GM06990 (cell line): ENCODE measurements at places on chromosomes 12 and 14.

DNA sequence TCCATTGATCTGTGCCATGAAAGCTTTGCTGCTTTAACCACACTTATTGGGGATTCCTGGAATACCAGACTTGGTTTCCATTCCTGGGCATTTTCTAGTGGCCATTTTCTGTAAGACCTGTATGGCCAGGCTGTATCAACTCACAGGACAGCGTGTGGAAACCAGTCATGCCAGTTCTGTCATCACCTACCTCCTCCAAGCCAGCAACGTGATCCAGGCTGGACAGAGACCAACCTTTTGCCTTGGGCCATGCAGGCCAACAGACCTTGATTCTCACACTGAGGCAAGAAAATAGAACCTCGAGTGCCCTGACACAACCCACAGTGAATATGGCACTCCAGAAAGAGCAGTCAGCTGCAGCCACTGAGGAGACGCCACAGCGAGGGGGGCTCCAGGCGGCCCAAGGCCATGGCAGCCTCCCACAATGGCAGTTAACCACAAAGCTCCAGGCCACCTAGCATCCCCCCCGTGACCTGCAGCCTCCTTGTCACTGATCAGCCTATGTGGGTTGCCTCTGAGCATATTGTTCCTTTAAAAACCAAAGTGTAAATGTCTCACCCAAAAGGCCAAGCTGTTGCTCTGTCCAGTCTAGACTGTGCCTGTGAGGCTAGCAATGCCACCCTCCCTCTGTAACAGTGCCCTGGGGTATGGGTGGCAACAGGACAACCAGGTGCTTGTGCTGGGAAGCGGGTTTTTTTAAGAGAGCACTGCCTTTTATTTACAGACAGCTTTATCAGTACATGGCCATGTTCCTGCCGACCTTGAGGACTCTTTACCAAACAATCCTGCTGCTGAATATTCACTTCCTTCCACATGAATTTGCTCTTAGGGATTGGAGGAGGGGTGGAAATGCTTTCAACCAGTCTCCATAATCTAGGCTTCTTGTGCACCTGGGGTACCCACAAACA is 168.7 kb upstream of the HIF1A start:
- no peak for DNase-seq

DNA sequence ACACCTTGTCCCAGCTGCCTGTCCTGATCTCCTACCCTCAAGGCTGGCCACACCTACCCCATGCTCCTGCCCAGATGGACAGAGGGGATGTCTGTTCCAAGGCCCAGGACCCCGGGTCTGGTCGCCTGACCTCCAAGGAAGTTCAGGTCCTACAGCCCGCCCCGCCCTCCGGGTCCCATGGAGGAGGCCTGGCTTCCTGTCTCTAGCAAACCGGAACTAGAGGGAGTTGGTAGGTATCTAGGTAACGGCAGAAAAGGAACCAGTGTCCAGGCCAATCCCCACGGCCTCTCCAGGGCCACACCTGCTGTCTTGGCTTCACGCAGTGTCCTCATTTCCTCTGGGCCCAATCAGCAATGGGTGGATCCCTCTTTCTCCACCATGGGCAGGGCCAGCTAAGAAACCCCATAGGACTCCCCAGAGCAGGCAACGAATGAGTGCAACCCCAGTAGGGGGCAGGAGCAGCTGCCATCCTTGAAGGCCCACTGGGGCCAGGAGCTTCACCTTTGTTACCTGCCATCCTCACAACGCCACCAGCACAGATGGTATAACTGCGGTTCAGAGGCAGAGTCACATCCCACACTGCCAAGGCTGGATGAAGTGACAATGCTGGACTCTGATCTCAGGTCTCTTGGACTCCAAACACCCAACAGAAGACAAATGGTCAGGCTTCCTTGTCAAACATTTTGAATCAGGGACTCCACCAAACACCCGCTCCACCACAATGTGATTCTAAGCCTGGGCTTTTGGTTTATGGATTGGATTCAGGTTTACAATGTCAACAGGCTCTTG is 25.1 kb upstream of the RPLP0 start:
- DNase-seq: peak; percentile 73

- DNase-seq: no peak
Measured at GRCh38 chr12:123032736-123033391, 52.4 kb downstream of the ARL6IP4 start.

GRCh38 chr12:12488296-12488695 is 74.4 kb downstream of the DUSP16 start:
- DNase-seq: no peak

DNA sequence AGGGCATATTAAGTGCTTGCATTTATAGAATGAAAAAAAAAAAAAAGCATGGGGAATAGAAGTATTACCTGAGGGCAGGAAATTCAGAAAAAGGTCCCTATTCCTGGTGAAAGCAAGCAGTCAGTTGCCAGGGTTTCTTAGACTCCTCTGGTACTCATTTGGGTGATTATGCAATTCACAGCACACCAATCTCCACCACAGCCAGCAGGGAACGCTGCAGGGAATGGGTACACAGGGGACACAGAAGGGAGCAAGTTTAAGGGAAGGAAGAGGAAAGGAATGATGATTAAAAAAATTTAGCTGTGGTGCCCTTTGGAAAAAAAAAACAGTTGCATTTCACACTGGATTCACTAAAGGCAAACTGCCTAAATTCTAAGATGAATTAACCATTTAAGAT is 14.2 kb downstream of the BLTP3B start:
- no peak for DNase-seq

DNA sequence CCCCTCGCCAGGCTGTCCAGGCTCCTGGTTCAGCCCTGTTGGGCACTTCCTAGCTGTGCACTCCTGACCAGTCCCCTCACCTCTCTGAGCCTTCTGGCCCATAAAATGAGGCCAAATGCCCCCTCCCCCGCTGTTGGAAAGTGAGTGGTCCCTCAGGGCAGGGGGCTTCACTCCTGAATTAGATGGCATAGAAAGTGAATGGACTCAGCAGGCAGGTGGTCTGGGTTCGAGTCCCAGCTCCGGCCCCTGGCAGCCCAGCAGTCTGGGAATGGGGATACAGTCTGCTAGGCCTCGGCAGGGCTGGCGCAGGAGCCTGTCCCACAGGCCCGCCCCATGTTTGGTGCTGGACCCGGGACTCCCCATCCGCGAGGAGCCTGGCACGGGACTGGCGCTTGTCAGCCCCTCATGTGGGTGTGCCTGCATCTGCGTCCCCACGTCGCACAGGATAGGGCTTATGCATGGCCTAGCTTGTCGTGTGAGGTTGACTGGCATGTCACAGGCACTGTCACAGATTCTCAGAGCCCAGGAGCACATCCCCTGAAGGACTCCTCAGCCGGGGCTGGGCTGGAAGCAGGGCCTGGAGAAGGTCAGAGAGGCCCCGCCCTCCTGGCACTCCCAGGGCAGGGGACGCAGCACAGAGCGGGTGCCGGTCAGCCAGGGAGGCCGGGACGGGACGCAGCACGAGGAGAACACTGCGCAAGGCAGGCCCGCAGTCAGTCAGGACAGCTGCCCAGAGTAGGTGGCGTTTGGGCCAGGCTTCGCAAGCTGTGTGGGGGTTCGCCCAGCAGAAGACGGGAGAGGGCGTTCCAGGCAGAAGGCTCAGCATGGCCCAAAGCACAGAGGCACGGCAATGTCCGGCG is 40.5 kb downstream of the DIO3 start:
- DNase-seq: no peak

GRCh38 chr14:99419905-99420304 is 60.8 kb downstream of the SETD3 start:
- DNase-seq: no peak

GRCh38 chr12:21662122-21662792 is 4.6 kb upstream of the LDHB start:
- no peak for DNase-seq

- no peak for DNase-seq
Measured at GRCh38 chr12:99232324-99232723, 415.2 kb upstream of the GARIN6 start.

GRCh38 chr14:53011053-53011462 is 60.2 kb upstream of the FERMT2 start:
- no peak for DNase-seq

GRCh38 chr12:120775862-120776552 is 50.4 kb downstream of the ACADS start:
- no peak for DNase-seq
